ENCODE measurements at places on chromosomes 4 and X.

GRCh38 chr4:104470770-104471169 lies 23.9 kb downstream of the CXXC4 start:
- no peaks in the 10 kb centered on the region for H3K36me3 ChIP-seq
- no peaks in the 10 kb centered on the region for H3K4me1 ChIP-seq
- H3K27me3 ChIP-seq, result no peaks in the 10 kb centered on the region
- no peak overlapping the region for H3K27ac ChIP-seq

DNA sequence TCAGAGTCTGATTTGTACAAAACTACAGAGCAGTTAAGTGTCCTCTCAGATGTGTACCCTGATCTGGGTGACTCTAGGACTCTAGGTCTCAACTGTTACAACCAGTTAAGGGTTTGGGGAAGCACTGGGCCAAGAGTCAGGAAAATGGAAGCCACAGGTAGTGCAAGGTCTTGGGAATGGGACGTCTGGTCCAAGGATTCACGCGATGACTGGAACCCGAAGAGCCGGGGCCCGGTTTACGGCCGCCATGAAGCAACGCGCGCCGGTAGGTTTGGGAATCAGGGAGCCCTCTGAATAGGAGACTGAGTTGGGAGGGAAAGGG lies 321 bp upstream of the HPRT1 start:
- H3K27me3 ChIP-seq, result no peaks in the 10 kb centered on the region
- DNase-seq, result no peak
- no peaks in the 10 kb centered on the region for H3K4me1 ChIP-seq
- no peaks in the 10 kb centered on the region for H3K36me3 ChIP-seq
- H3K27ac ChIP-seq, result no peak overlapping the region

DNA sequence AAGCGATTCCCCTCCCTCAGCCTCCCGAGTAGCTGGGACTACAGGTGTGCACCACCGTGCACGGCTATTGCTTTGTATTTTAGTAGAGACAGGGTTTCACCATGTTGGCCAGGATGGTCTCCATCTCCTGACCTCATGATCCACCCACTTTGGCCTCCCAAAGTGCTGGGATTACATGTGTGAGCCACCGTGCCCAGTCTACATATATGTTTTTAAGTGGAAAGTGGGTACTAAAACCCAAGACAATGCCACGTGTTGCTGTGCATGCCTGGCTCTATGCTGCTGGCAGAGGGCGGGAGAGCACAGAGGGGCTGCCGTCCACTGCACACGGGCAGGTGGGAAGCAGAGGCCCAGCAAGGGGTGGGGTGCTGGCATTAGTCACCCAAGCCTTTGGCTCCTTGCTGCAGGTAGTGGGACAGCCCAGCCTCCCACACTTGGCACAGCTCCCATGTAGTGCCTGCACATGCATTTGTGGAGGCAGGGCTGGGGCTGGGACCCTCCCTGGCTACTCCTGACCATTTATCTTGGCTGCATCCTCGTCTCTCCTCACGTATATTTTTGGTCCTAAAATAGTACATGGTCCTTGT lies 3.5 kb downstream of the EMD start:
- no peak for DNase-seq
- no peaks in the 10 kb centered on the region for H3K27me3 ChIP-seq
- H3K27ac ChIP-seq, result no peak overlapping the region
- H3K4me3 ChIP-seq, result no peak overlapping the region
- H3K4me1 ChIP-seq, result peaks cover 17% of the 10 kb centered on the region
- no peaks in the 10 kb centered on the region for H3K36me3 ChIP-seq

DNA sequence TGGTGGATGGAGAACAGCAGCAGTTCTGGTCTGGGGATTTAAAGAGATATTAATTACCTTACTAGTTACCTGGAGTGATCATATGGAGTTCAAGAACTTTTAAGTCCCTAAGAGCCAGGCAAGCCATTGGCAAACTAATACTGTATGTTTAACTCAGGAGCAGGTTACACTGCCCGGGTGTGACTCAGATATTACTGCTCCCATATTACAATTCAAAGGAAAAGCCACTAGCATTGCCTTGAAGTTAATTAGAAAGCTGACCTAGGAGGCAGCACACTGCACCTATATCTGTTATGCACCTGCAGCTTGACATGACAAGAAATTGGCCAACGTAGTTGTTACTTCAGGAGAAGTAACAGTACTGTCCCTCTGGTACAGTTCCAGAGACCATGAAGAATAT lies 47.2 kb downstream of the GRK4 start:
- H3K4me3 ChIP-seq, result no peak overlapping the region
- no peaks in the 10 kb centered on the region for H3K4me1 ChIP-seq
- DNase-seq, result no peak
- no peaks in the 10 kb centered on the region for H3K36me3 ChIP-seq
- no peak overlapping the region for H3K27ac ChIP-seq

- no peaks in the 10 kb centered on the region for H3K27me3 ChIP-seq
- H3K27ac ChIP-seq, result no peak overlapping the region
- H3K4me1 ChIP-seq, result no peaks in the 10 kb centered on the region
- no peak for DNase-seq
- H3K36me3 ChIP-seq, result no peaks in the 10 kb centered on the region
These were observed 70.8 kb upstream of the PTPN13 start for GRCh38 chr4:86523333-86523732.

- H3K4me1 ChIP-seq, result no peaks in the 10 kb centered on the region
- DNase-seq, result no peak
- no peak overlapping the region for H3K4me3 ChIP-seq
- no peaks in the 10 kb centered on the region for H3K27me3 ChIP-seq
These were observed 91.2 kb downstream of the ABLIM2 start for GRCh38 chr4:8067274-8067936.

DNA sequence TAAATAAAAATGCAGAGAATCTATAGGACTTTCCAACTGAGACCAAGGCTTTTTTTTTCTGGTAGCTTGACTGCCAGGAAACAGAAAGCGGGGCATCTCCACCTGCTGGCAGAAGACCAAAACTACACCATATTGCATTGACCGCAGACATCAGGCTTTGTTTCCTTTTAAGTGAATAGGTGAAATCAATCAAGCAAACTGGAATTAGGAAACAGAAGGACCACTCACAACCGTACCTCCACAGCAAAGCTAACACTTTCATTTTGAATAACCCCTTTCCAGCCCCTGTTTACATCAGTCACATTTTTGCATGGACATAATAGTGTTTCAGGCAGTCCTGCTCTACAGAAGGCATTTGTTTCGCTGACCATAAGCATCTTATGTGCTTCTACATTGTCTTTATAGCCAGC lies 218.2 kb downstream of the IDS start:
- H3K36me3 ChIP-seq, result no peaks in the 10 kb centered on the region
- DNase-seq, result peak; percentile 0
- no peak overlapping the region for H3K27ac ChIP-seq
- H3K27me3 ChIP-seq, result no peaks in the 10 kb centered on the region

DNA sequence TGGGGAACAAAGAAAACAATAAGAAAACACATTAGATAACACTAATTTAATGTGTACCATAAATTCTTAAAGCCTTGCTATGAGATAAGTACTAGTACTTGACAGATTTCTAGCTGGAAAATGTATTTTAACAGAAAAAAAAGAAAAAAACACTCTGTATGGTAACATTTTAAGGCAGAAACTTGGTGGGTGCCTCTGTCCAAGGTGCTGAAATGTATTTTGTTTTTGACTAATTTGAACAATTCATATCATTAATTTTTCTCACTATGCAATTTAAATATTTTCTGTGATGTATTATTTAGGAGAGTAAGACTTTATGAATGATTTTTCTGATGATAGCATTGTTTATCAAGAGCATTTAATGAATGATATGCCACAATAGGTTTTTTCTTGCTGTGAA lies 107.5 kb downstream of the GABRG1 start:
- no peak for DNase-seq
- H3K27me3 ChIP-seq, result no peaks in the 10 kb centered on the region
- no peaks in the 10 kb centered on the region for H3K4me1 ChIP-seq
- H3K36me3 ChIP-seq, result no peaks in the 10 kb centered on the region

DNA sequence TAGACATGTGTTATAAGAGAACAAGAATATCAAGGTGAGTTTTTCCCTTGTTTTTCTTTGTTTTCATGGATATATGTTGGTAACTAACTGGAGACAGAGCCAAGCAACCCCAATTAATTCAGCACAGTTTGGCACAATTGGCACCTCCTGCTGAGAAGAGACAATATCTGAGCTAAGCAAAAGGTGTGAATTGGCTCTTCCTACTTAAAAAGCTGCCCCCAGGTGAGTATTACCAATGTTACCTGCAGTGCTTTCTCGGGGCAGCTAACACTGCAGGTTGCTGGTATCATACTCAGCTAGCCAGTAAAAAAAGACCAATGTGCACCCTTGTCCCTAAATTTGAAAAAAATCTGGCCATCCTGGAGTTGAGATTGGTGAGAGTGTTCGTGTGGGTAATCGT lies 871.2 kb upstream of the TENM3 start:
- no peak overlapping the region for H3K27ac ChIP-seq
- DNase-seq, result no peak
- no peaks in the 10 kb centered on the region for H3K4me1 ChIP-seq
- no peaks in the 10 kb centered on the region for H3K27me3 ChIP-seq

- H3K36me3 ChIP-seq, result no peaks in the 10 kb centered on the region
- H3K4me3 ChIP-seq, result no peak overlapping the region
- no peak overlapping the region for H3K27ac ChIP-seq
These were observed 47.5 kb upstream of the NDP start for GRCh38 chrX:44020693-44021092.

- DNase-seq, result no peak
- H3K4me3 ChIP-seq, result no peak overlapping the region
- H3K27ac ChIP-seq, result no peak overlapping the region
- H3K27me3 ChIP-seq, result no peaks in the 10 kb centered on the region
- no peaks in the 10 kb centered on the region for H3K36me3 ChIP-seq
- H3K4me1 ChIP-seq, result no peaks in the 10 kb centered on the region
These were observed 356.2 kb downstream of the GRIA2 start for GRCh38 chr4:157576671-157577217.

GRCh38 chrX:53483838-53484405 lies 49.8 kb upstream of the HSD17B10 start:
- H3K27ac ChIP-seq, result no peak overlapping the region
- no peak overlapping the region for H3K4me3 ChIP-seq
- H3K4me1 ChIP-seq, result peaks cover 3% of the 10 kb centered on the region
- H3K36me3 ChIP-seq, result no peaks in the 10 kb centered on the region

Data from effector memory CD4-positive, alpha-beta T cell (primary cell).